Right renal cortex interstitium (tissue), 3 donors: ENCODE measurements at places on chromosomes 3 and 15.

DNA sequence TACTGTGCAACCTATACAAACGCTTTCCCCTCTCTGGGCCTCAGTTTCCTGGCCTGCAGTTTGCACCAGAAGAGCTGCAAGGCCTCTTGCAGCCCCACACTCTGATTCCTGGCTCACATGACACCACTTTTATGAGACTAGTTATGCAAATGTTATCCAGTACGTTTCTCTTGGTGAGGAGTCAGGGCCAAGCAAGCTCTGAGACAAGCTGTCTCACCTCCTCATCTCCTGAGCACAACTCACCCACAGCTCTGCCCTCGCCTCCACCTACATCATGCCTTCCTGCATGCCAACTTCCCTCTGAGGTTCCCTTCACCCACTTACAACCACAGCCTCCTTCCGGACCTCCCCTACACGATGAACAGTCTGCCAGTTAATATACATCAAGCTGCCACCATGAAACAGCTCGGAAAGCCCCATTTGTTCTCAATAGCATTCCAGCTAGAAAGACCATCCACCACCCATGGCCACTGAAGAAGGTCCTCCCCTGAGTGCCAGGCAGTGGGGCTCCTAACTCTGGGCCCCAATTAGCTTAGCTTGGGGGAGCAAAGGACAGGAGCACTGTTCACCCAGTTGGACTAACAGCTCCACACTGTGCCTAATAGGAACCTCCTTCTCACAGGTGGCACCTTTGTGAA, 25.0 kb downstream of the CRYGS start:
- DNase-seq = no peak

DNA sequence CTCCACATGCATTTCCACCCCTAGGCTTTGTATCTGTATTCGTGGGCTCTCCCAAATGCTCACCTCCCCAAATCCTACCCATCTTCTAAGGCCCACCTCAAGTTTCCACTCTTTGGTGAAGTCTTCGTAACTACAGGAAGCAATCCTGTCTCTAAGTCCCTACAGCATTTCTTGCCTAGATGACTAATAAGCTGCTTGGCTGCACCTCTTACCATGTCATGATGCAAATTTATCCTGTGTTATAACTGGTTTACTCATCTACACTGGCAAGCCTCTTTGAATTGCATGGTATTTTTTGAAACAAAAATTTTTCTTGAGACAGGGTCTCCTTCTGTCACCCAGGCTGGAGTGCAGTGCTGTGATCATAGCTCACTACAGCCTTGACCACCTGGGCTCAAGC, 73.3 kb downstream of the SETMAR start:
- DNase-seq = no peak

- DNase-seq = no peak
Measured at GRCh38 chr15:64583983-64584382, 123.6 kb downstream of the ZNF609 start.

DNA sequence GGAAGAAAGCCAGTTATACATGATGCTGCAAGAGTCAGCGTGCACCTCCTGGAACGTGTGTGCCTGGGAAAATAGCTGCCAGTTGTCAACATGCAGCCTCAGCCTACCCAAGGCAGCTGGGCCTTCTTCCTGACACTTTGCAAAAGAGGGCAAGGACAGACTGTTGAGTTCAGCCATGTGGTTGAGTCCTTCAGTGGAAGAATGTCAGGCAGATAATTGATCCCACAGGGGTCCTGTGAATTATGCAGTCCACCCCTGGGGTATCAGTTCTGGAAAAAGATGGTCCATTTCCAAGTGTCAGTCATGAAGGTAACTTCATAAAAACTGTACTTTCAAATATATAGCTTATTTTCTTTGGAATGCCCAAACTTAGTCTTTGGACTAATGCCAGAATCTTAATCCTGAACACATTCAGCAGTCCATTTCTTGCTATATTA, 79.6 kb downstream of the ARNT2 start:
- no peak for DNase-seq
